ENCODE measurements at places on chromosomes 1 and 21. TPM values are rescaled to one million over a fixed set of nuclear protein-coding genes. Genes with fewer than 3 reads are reported as not detected.

Gene ANKRD65
- not detected for total RNA-seq

Gene TRIM17
- 1.6 TPM for total RNA-seq

DNA sequence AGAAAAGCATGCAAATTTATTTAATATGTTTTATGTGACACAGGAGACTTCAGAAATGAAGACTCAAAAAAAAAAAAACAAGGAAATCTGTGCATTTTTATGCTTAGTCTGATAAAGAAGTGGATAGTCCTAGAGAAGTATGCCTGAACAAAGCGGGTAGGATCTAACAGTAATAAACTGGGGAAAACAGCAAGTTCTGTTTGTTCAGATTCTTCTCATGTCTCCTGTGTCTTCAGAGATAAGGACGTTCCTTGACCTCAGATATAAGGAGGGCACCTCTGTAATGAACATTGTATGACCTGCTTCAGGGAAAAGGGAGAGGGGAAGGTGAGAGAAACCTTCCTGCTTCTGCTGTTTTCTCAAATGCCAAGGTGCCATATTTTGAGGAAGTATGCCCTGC is 67.7 kb upstream of the TNFSF18 start:
- no peak overlapping the region for H3K4me3 ChIP-seq
- H3K4me1 ChIP-seq = no peaks in the 10 kb centered on the region
- peaks cover 1% of the 10 kb centered on the region for H3K27me3 ChIP-seq
- H3K36me3 ChIP-seq = no peaks in the 10 kb centered on the region
- no peak for DNase-seq
- H3K27ac ChIP-seq = no peak overlapping the region

GRCh38 chr1:22547818-22548462 is 15.3 kb upstream of the EPHA8 start:
- no peaks in the 10 kb centered on the region for H3K4me1 ChIP-seq
- H3K36me3 ChIP-seq = no peaks in the 10 kb centered on the region
- H3K27ac ChIP-seq = no peak overlapping the region
- DNase-seq = no peak
- peaks cover 26% of the 10 kb centered on the region for H3K27me3 ChIP-seq

DNA sequence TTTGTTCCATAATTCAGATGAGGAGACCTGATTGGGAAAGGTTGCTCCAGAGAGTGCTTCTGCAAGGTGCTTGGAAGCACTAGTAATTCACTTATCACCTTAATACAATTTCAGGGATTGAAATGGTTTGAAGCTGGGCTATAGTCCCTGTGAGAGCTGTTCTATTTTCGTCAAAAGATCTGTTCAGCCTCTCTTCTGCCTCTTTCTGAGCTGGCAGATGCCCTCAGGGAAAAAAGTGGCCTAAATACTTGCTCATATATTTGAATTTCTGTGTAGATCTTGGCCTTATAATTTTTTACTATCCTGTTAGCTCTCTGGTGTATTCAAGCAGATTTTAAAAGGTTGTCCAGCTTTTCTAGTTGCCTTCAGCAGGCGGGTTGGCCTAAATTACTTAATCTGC is 22.3 kb downstream of the C1orf146 start:
- no peaks in the 10 kb centered on the region for H3K4me1 ChIP-seq
- H3K27me3 ChIP-seq = peaks cover 3% of the 10 kb centered on the region
- no peak overlapping the region for H3K4me3 ChIP-seq
- peaks cover under 1% of the 10 kb centered on the region for H3K36me3 ChIP-seq
- DNase-seq = no peak

GRCh38 chr1:156465747-156466365 is 34.7 kb downstream of the MEF2D start:
- H3K36me3 ChIP-seq = peaks cover 16% of the 10 kb centered on the region
- H3K4me3 ChIP-seq = no peak overlapping the region
- no peaks in the 10 kb centered on the region for H3K27me3 ChIP-seq
- DNase-seq = peak; percentile 35
- H3K4me1 ChIP-seq = peaks cover 8% of the 10 kb centered on the region
- H3K27ac ChIP-seq = peak overlapping the region; percentile 12
